ENCODE measurements at places on chromosomes 4 and X. TPM values are rescaled to one million over a fixed set of nuclear protein-coding genes. Genes with fewer than 3 reads are reported as not detected.

The FTHL17 gene
- total RNA-seq = not detected

The PAGE2 gene
- not detected for total RNA-seq

The PABPC5 gene
- total RNA-seq = 1.3 TPM

The MAGEB2 gene
- not detected for total RNA-seq

The SOWAHB gene
- 9.4 TPM for total RNA-seq

The LANCL3 gene
- total RNA-seq = 0.12 TPM

The DMRTC1 gene
- not detected for total RNA-seq

The MAGEA2 gene
- total RNA-seq = not detected

Data from epithelial cell of proximal tubule (primary cell).